ENCODE measurements at places on chromosomes 6 and 20. TPM values are rescaled to one million over a fixed set of nuclear protein-coding genes. Genes with fewer than 3 reads are reported as not detected.

Gene TSPO2
- not detected for total RNA-seq

- DNase-seq, result no peak
These were observed 95.5 kb upstream of the LGSN start for GRCh38 chr6:63415286-63415685.

GRCh38 chr6:36290668-36291620 is 21.1 kb downstream of the PNPLA1 start:
- peak; percentile 46 for DNase-seq

Gene MANEA
- total RNA-seq, result 10.5 TPM

Gene MOXD1
- 0.71 TPM for total RNA-seq

DNA sequence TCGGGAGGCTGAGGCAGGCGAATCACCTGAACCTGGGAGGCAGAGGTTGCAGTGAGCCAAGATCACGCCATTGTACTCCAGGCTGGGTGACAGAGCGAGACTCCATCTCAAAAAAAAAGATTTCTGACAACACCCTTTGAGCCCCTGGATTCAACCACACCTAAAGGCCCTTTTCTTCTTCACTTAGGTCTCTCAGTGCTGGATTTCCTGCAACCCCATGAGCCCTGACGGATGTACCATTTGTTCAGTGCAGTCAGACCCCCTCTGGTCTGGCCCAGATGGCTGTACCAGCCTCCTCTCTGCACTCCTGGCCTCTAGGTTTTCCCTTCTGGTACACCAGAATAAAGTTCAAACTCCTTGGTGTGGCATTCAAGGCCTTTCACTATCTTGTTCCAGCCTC is 9.1 kb upstream of the NOL4L start:
- no peak for DNase-seq

DNA sequence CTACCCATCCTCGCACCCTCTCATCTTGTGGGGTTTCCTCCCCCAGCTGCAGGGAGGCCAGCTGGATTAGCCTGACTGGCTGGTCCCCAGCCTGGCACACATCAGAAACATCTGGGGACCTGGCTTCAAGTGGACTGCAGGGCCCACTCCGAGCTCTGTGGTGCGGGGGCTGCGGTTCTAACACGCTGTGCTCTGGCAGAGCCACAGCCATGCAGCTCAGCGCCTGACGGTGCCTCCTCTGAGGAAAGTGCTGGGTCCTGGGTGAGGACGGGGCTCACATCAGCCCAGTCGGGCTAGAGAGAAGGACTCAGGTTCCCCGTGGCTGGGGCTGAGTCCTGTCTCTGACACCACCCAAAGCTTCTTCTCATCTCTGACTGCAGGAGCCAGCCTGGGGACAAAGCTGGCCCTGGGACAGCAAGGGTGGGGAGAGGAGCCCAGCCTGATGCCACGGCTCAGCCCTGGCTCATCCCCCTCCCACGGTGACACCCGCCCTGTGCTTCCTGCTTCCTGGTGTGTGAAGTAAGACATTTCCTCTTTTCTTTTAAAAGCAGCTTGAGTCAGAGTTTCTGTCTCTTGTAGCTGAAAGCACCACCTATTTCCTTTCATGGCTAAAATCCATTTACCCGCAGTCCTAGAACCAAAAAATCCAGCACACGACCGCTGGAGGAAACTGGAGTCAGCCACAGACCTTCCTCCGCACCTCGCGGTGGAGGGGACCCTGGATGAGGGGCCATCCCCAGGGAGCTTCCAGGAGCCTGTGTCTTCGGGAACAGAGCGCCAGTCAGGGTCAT is 127.4 kb upstream of the AFDN start:
- peak; percentile 50 for DNase-seq

DNA sequence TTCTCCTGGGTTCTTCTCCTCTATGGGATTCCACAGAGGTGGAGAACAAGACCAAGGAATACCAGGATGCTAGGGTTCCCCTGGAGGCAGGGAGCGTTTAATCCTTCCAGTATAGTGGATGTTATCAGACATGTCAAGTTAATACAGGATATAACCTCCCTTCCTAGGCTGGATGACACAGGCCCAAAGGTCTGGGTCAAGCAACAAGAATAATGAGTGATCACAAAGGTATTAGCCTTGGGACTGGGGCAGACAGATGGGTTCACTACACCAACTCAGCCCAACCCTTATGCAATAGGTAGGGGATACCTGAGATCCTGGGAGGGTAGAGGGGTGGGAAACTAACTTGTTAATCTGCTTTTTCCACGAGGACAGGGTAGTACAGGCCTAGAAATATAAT is 690.3 kb downstream of the HTR1B start:
- no peak for DNase-seq

DNA sequence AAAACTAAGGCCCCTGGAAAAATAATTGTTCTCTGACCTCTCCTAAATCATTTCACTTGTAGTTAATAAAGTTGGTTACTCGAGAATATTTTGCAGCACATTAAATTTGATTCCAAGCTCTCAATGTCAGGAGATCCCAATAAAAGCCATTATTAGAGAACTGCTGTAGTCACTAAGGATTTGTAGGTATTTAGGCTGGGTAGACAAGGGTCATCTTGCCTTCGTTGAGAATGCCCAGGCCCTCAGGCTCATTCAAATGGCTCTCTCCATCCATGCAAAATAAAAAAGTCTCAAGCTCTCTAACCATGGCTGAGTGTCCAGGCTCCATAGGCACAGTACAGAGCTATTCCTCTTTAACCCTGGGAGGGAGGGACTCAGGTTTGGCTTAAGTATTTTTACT is 117.0 kb upstream of the HMGCLL1 start:
- no peak for DNase-seq

GRCh38 chr6:119227377-119227776 is 122.2 kb downstream of the MAN1A1 start:
- DNase-seq, result no peak

GRCh38 chr20:44422083-44422482 is 53.6 kb upstream of the TTPAL start:
- DNase-seq, result peak; percentile 83

Gene PPP1R3G
- 0.18 TPM for total RNA-seq

GRCh38 chr6:119978274-119978889 is 628.8 kb upstream of the MAN1A1 start:
- no peak for DNase-seq

- no peak for DNase-seq
These were observed 200.0 kb downstream of the WDR27 start for GRCh38 chr6:169501777-169502313.

Gene CRISP2
- 0.23 TPM for total RNA-seq

DNA sequence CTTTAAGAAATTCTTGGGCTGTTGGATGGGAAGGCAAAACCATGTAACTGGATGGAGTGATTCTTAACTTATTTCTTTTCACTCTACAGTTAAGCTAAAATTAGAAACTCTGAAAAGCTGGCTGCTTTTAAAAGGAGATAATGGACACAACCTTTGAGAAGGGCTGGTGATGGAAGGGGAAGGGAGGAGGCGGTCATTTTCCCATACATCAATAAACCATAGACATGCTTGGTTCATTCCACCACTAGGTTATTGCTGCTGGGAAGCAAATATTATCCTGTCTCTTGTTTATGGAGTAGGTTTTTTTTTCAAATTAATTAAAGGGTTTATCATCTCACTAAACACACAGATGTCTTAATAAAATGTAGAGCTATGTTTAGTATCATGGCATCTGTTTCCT is 76.2 kb downstream of the PLCB1 start:
- DNase-seq, result no peak

- no peak for DNase-seq
These were observed 157.1 kb upstream of the THEMIS start for GRCh38 chr6:128057946-128058345.

DNA sequence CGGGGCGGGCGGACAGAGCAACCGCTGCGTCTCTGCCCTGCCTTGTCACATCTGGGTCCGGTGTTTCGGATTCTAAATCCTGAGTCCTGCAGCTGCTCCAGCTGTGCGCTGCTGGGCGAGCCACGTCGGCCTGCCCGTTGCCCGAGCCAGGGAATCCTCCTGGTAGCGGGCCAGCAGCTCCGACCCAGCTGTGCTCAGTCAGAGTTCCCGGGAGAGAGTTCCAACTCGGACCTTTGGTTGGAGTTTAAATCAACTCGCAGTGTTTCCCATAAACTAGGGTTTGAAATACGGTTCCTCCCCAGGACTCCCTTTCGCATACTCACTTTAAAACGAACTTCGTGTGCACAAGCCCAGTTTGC is 315 bp upstream of the PDE10A start:
- DNase-seq, result peak; percentile 58

- no peak for DNase-seq
These were observed 59.4 kb upstream of the TMEM200A start for GRCh38 chr6:130306377-130306776.

DNA sequence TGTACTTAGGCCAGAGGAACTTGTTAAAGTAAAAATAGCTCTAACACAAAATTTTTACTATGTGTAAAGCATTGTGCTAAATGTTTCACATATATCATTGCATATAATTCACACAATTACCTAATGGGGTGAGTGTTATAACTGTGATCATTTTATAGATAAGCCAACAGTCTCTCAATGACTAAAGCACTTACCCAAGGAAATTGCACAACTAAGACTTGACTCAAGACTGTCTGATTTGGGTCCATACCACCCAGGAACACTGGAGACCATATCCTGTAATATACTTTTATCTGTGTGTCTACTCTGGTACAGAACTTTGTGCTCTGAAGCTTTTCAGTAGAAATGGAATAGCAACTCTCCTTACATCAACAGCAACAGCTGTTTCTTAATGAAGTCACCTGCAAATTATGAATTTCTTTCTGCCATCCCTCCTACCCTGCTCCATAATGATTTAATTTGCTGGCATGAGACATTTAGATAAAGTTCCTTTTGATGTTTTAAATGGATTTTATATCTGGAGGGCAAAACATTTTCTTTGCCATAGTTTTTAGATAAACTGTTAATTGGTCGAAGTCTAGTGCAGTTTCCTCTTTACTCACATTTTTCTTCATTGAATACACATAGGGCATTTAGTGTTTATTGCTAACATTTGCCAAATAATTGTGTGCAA is 47.5 kb downstream of the TSPYL4 start:
- no peak for DNase-seq

- peak; percentile 82 for DNase-seq
These were observed 217.1 kb upstream of the MAN1A1 start for GRCh38 chr6:119566546-119567260.

- DNase-seq, result no peak
These were observed 140.7 kb upstream of the BMP2 start for GRCh38 chr20:6626805-6627204.

- DNase-seq, result no peak
These were observed 1117.7 kb upstream of the MAP3K7 start for GRCh38 chr6:91704531-91704930.

Gene SYNDIG1
- total RNA-seq, result 0.80 TPM

Gene LY6G6D
- total RNA-seq, result not detected

- peak; percentile 70 for DNase-seq
These were observed 139.1 kb downstream of the KIF16B start for GRCh38 chr20:16434062-16434664.

GRCh38 chr6:128256095-128256494 is 264.3 kb downstream of the PTPRK start:
- DNase-seq, result no peak

Gene FAM209A
- not detected for total RNA-seq

- peak; percentile 70 for DNase-seq
These were observed 2.7 kb upstream of the RBM24 start for GRCh38 chr6:17278289-17279063.

Gene RAD21L1
- 0.63 TPM for total RNA-seq

DNA sequence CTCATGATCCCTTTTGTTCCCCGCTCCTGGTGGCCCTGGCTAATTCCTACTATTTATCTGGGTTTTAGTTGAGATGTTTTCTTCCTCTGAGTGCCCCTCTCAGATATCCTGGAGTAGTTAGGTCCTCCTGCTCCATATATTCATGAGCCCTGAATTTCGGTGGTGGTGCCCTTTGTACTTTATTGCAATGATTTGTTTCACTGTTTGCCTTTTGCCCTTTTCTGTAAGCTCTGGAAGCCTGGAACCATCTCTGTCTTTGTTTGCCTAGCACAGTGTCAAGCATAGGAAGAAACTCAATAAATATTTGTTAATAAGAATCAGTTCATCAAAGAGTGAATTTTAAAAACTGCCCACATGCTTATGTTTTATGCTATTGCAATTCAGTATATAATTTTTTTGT is 144.9 kb downstream of the DNAH8 start:
- no peak for DNase-seq

DNA sequence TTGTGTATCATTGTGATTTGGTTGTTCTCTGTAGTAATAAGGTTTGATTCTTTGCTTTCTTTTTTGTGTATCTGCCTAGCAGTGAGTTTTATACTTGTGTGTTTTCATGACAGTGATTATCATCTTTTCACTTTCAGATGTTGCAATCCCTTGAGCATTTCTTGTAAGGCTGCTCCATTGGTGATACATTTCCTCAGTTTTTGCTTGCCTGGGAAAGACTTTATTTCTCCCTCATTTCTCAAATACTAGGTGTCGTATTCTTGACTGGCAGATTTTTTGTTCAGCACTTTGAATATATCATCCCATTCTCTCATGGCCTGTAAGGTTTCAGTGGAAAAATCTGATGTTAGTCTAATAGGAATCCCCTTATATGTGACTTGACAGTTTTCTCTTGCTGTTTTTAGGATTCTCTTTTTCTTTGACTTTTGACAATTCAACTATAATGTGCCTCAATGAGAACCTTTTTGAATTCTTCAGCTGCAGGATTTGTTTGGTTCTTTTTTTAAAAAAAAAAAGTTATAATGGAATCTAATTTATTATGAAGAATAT is 31.1 kb upstream of the NUP153 start:
- DNase-seq, result no peak

- no peak for DNase-seq
These were observed 17.7 kb downstream of the POM121L2 start for GRCh38 chr6:27294409-27294808.

DNA sequence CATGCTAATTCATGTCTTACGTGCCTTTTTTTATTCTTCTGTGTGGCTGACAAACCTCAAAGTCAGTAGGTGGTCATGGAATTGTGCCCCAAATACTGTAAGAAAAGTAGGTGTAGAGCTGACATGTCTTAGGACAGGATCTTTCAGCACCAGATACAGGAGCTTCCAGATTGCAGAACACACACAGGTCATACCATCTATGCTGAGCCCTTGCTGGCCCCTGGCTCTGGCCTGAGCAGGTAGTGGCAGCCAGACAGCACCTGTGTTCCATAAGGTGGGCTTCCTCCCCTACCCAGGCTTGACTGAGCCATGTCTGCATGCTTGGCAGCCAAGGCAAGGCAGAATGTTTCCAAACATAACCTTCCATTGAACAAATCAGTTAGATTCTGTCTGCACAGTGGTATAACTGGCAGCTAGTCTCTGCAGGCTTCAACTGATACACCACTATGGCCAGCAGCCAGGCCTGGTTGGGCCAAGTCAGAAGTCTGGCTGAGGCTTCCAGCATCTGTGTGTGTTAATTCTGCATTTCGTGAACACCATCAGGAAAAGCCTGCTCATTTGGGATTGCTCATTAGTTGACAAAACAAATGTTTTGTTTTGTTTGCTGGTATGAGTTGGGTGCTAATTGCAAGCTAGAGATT is 366.5 kb downstream of the FOXA2 start:
- peak; percentile 15 for DNase-seq

Gene CD83
- 20.1 TPM for total RNA-seq
